Natural killer cell (primary cell): ENCODE measurements at places on chromosomes 1 and 21.

GRCh38 chr1:87942165-87942564, 613.5 kb downstream of the LMO4 start:
- no peak for DNase-seq

GRCh38 chr1:41495210-41495948, 10.9 kb upstream of the EDN2 start:
- DNase-seq, result no peak

GRCh38 chr1:173420330-173420806, 56.8 kb upstream of the PRDX6 start:
- DNase-seq, result peak; percentile 87

GRCh38 chr1:6577831-6578525, 1.8 kb upstream of the ZBTB48 start:
- no peak for DNase-seq

DNA sequence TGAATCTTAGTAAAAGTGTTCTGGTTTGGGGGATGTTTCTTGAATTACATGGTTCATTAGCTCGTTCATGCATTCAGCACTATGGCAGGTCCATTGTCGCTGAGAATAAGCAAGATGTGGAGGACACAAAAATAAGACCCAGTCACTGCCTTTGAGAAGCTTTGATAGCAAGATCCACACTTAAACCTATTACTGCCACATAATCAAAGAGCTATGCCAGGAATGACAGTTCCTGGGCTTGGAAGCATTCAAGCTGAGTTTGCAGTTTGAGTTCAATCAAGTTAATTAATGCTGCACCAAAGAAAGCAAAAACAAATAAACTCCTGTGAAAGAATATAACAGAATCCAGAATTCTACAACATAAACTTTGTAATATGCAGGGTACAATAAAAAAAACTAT, 131.8 kb downstream of the MIS18A start:
- no peak for DNase-seq
